ENCODE measurements at places on chromosomes 11 and 22.

DNA sequence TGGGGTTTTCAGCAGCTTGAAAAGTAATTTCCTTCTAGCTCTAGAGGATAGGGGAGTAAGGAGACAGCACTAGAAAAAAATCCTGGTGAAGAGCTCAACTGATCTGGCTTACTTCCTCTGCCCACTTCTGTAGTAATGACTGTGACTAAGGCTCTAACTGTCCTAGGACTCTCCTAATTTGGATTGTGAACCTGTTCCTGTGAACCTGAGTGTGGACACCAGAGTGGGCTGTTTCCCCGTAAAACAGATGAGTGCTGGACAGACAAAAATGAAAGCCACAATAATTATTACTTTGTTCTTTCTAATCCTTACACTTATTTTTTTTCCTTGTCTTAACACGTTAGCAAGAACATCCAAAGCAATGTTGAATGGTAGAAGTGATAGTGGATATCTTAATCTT lies 154.1 kb downstream of the AASDHPPT start:
- DNase-seq = no peak

GRCh38 chr11:76728227-76728626 lies 54.9 kb upstream of the TSKU start:
- DNase-seq = no peak

- DNase-seq = no peak
Measured at GRCh38 chr11:68266121-68266891, 5.5 kb downstream of the C11orf24 start.

DNA sequence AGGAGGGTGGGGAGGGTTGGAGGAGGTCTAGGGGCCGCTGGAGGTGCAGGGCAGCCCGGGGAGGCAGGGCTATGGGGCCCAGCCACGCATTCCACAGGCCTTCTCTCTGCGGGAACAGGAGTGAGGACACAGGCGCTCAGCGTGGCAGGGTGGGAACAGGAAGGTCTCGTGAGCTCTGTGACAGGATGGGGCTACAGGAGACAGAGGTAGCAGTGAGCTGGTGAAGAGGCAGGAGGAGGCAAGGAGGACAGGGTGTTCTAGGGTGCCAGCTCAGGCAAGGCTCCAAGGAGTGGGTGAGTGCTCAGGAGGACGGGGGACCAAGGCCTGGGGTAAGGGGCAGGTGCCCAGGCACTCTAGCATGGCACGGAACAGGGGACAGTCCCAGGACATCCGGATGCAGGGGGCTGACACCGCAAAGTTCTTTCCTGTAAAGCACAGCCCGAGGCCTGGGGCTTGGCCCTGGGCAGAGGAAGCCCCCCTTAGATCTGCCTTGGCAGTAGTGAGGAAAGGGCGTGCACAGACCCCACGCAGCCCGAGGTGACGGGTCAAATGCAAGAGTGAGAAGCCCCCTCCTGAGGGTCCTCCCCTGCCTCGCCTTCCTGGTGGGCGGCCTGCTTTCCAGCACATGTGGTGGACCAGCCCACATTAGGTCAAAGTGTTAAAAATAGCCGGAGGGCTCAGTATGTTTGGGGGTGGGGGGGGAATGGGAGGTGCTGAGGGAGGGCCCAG lies 4.7 kb upstream of the NEAT1 start:
- DNase-seq = peak; percentile 40

DNA sequence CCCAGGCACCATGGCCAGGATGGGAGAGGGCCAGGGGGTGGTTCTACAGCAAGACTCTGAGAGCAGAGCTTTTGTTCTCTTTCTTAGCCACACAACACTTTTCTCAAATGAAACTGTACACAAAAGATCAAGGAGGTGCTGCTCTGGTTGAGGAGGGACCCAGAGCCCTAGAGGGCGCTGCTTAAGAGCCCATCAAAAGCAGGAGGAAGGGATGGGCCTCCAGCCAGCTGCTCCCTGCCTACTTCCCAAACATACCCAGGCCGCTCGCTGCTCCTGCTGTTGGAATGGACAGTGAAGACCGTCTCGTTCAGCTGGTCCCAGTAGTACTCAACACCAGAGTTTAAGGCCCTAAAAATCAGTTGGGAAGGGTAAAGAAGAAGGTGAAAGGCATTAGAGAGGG lies 18.4 kb upstream of the CHRM4 start:
- no peak for DNase-seq

GRCh38 chr22:27089264-27089663 lies 431.9 kb downstream of the MIAT start:
- no peak for DNase-seq

Measured in stimulated activated CD4-positive, alpha-beta T cell treated with anti-CD3 and anti-CD28 coated beads, Interleukin-2, amount 100 ng/mL, for 24 hours (primary cell).